ENCODE measurements at places on chromosomes 13 and 19.

DNA sequence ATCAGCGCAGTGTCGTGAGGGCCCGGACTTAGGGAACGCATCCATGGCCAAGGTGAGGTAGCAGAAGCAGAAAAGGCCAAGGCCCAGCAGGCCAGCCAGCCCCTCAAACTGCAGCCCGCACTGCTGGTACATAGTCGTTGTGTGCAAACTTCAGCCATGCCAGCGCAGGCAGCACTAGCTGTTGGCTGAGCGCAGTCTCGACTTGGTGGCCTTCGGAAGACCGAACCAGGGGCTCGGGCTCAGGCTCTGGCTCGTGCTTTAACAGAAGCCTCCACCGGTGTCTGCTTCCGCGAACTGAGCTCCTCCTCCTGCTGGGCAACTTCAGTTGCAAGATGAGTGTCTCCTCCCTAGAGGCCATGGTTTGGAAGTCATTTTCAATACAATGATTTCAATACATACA, 157.5 kb downstream of the DNAJC15 start:
- no peak for DNase-seq

DNA sequence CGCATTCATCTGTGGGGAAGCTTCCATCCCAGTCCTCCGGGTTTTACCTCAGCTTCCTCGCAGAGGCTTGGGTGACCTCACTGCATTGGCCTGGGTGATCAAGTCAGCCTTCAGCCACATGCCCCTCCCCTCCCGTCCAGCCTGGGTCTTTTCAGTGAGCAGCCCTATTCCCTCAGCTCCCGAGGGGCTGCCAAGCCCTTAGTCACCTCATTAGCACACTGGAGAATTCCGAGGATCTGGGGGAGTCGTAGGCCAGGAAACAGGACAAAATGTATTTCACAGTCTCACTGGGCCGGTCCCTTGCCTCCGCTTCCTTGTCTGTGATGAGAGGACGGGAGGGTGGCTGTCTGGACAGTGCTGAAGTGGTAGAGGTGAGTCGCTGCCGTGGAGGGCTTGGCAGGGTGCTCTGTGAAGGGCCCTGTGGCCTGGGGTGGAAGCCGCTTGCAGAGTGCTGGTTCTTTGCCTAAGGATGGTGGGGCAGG, 19.9 kb downstream of the KDM4B start:
- no peak for DNase-seq

GRCh38 chr13:31912647-31913401, 118.8 kb upstream of the FRY start:
- DNase-seq: no peak

GRCh38 chr19:12997179-12997966, 2.1 kb downstream of the NFIX start:
- no peak for DNase-seq

DNA sequence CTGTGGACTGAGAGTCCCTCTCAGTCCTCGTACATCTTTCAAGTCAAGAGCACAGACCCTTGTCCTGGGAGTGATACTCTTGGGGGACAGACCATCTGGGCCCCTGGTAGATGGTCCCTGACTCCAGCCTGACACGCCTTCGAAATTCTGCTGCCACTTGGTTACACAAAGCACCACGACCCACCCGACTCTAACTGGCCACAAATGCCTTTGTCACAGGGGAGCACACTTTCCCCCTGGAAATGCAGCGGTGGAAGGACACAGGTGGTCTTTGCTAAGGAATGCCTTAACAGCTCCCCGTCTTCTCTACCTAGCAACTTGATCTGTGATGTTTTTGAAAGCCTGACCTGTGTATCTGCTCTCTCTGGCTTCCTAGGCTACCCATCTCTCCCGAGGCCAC, 13.8 kb upstream of the DHRS12 start:
- DNase-seq: no peak

- no peak for DNase-seq
Observed at GRCh38 chr19:17542042-17542441, 13.4 kb upstream of the COLGALT1 start.

- DNase-seq: no peak
Observed at GRCh38 chr13:110641055-110642015, 26.0 kb downstream of the NAXD start.

GRCh38 chr13:21528616-21529015, 69.5 kb upstream of the ZDHHC20 start:
- DNase-seq: no peak

- no peak for DNase-seq
Observed at GRCh38 chr13:31011193-31011860, 78.9 kb downstream of the TEX26 start.

GRCh38 chr13:44796597-44797490, 192.4 kb downstream of the NUFIP1 start:
- no peak for DNase-seq

DNA sequence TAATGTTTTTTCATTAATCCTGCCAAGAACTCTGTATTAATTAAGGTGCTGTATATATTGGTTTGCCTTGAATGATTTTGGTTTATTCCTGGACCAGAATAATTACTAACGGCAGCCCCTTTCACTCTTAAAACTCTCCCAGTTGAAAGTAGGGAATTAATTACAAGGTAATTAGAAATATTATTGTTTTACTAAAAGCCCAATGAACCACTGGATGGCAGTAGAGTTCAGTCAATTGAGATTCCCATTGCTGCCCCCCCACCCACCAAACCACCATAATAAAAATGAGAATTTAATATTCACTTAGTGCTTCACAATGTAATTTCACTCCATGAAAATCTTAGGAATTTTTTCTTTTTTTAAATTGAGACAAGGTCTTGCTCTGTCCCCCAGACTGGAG, 13.7 kb downstream of the WBP4 start:
- peak; percentile 9 for DNase-seq

- DNase-seq: no peak
Observed at GRCh38 chr13:60398379-60398891, 1.4 kb downstream of the TDRD3 start.

GRCh38 chr19:10761443-10762250, 43.8 kb downstream of the DNM2 start:
- DNase-seq: no peak

DNA sequence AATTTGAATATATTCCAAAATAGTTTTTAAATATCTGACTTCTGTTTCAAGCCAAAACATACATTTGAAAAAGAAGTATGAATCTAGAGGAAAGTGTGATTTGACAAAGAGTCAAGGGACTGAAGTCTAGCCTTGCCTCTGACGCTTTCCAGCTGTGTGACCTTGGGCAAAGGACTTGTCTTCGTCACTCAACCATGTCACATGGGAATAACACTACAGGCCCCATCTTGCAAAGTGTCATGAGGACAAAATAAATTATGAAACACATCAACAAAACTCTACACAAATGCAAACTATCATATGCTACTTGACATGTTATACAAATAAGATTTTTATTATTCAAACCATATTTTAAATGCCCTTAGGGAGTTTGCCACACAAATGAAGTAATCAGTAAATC, 73.0 kb downstream of the CYSLTR2 start:
- no peak for DNase-seq

DNA sequence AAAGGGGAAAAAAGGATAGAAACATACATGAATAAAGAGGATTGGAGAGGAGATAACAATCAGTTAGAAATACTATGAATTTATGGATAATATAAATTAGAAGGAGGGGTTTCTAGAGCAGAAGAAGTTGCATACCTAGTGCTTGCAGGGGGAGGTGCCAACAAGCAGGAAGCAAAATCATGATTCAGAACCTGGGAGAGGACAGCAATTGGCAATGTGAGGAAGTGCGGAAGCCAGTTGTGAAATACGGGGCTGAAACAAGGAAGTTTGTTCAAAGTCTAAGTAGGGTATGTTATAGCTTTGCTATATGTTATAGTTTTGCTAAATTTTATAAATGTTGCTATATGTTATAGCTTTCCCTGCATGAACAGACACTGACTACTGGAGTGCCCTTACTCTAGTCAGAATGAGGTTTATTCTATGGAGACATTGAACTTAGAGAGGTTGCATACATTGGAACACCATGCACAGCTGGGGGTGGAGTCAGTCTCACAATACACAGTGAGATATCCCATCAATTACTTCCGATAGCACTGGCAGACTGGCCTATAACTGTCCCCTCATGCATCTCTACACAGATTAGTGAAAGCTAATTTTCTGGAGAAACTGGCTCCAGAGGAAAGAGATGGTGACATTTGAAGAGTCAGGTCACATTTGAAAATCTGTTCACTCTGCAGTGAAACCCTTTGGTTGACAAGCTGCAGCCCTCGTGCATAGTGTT, 92.1 kb downstream of the GPC6 start:
- DNase-seq: no peak

DNA sequence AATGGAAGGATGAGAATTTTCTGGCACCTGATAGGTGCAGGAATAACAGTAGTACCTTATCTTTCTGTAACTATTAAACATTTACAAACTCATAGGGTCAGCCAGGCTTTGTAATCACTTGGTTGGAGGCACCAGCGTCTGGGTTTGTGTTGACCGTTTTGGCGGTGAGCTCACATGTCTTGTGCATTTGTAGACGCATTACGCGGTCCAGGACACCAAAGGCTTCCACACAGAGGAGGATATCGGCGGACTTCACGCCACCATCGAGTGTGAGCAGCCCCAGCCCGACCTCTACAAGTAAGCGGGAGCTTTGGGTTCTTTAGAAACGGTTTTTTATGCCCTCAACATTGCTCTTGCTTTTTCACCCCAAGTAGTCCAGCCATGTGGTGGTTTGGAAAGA, 129.3 kb downstream of the ATP11A start:
- DNase-seq: no peak

DNA sequence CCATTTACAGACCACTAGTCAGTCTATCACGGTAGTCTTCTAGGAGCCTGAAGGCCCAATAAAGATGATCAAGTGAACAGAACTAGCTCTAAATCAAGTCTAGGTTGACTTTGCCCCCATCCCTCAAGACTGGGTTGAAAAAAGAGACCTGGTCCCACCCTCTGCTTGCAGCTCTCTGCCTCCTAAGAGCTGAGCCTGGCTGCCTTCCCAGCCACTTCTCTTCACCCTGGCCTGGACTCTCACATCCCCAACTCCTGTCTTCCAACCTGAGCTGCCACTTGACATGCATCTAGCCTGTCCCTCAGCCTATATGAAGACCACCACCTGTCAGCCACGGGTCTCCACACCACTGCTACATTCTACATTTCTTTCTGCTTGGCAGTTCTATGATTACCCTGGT, 99.6 kb downstream of the FOXO1 start:
- DNase-seq: no peak

GRCh38 chr19:53657330-53657729, 25.5 kb downstream of the DPRX start:
- no peak for DNase-seq

DNA sequence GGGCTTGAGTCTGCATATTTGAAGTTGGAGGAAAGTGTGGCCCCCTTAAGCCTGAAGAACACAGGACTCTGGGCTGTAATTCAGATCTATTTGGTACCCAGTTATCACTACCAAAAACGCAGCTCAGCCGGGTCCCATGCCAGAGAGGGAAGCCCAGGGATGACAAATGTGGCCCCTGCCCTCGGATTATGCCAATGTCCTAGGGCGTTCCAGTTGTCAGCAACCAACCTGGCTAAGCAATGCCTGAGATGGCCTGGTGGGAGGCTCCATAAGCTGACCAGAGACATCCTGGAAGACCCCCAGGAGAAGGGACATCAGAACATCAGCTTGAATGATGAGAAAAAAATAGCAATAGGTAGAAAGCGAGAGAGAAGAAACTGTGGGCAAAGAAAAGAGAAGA, 79.6 kb upstream of the UQCRFS1 start:
- DNase-seq: no peak

DNA sequence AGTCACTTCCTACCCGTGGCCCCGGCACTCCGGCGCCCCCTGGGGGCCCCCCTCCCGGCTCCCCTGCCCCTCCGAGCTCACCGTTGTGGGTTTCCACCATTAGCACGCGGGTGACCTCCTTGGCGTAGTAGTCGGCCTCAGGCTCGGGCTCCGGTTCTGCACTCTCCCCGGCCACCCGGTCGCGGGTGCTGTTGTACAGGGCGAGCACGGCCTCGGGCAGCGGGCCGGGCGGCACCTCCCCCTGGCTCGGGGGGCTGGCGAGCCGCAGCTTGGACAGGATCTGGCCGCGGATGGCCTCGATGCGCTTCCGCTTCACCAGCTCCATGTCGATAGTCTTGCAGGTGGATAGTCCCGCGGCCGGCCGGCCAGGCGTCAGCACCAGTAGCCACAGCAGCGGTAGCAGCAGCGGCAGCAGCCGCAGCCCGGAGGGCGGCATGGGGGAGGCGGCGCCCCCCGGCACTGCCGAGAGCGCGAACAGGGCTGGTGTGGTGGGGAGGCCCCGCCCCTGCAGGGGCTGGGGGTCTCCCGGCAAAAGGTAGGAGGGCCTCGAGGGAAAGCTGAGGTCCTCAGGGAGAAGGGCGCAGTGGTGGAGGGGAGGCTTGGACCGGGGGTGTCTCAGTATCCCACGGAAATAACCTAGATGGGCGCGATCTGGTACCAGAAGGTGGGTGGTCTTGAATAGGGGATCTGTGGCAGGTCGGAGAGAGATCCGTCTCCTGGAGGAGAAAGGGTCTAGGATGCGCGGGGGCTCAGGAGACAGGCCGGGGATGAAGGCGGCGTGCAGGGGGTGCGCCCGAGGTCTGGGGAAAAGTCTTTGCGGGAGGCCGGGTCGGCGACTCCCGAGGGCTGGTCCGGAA, 885 bp downstream of the TGFB1 start:
- peak; percentile 85 for DNase-seq

- no peak for DNase-seq
Observed at GRCh38 chr13:29688193-29688592, 92.7 kb upstream of the SLC7A1 start.

GRCh38 chr19:36489920-36490415, 607 bp upstream of the ZNF566 start:
- DNase-seq: peak; percentile 90

GRCh38 chr19:1567848-1568227, 287 bp downstream of the MEX3D start:
- DNase-seq: peak; percentile 55

DNA sequence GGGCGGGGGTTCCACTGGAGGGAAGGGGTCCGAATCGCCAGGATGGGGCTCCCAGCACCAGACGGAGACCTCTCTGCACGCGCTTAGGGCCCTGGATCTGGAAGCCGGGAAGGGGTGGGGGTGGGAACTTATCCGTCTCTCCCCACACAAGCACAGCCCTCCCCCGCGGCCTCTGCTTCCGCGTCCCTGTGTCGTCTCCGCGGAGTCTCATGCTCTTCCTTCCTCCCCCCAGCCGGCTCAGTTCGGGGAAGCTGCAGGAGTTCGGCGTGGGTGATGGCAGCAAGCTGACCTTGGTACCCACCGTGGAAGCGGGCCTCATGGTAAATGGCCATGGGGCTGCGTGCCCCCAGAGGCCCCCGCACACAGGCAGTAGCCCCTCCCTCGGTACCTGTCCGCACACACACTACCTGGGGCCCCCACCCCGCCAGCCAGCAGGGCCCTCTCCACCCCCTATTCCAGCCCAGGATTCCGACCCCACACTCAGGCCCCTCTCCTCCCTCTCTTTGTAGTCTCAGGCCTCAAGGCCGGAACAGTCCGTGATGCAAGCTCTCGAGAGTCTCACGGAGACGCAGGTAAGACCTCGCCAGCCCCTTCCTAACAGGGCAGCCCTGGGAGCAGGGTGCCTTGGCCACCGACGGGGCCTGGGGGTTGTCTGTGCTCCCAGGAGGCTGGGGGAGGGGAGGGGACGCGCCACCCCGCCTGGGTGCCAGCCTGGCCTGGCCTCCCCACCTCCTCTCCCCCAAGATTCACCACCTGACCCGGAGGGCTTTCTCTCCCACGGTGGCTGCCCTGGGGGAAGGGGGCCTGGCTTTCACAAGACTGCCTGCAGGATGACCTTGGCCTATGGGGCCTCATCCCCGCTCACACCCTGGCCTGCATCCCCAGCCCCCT, 3.2 kb downstream of the MIDN start:
- DNase-seq: no peak
